Activated naive CD4-positive, alpha-beta T cell treated with anti-CD3 and anti-CD28 coated beads for 36 hours (primary cell): ENCODE measurements at places on chromosomes 4 and X.

GRCh38 chr4:88320780-88321373 is 36.5 kb upstream of the PPM1K start:
- peak; percentile 28 for DNase-seq

- DNase-seq = no peak
Observed at GRCh38 chr4:92847026-92847425, 543.3 kb downstream of the GRID2 start.

DNA sequence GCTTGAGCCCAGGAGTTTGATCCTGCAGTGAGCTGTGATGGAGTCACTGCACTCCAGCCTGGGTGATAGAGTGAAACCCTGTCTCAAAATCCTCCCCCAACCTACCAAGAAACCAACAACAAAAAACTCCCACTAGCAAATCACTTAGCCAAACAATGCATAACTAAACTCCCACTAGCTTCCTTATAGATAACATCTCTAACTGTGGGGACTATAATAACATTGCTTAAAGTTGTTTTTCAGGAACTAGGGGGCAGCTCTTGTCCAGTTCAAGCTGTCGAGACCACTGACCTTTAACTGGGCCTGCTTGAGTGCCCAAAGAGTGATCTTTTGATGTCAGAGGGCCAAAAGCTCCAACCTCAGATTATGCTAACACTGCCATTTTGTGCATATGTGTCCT is 81.7 kb downstream of the FREM3 start:
- no peak for DNase-seq

DNA sequence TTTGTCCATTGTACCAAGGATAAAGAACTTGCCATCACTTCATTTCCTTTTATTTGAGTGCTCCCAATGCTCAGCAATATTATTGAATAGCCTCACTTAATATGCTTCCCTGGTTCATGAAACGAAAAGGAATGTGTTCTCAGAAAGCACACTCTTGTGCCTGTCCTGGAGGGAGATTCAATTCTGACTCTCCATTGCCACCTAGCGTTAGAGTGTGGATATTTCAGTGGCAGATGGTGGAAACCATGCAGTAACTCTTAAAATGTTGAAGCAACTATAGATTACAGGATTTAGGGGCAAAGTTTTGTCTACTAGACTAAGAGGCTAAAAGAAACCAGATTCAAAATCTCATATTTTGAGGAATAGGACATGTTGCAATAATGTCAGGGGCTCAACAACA is 36.0 kb downstream of the GAB3 start:
- DNase-seq = peak; percentile 63

GRCh38 chrX:65900850-65901844 is 138.7 kb downstream of the VSIG4 start:
- DNase-seq = no peak

- no peak for DNase-seq
Observed at GRCh38 chr4:14428125-14428524, 574.2 kb upstream of the CPEB2 start.

DNA sequence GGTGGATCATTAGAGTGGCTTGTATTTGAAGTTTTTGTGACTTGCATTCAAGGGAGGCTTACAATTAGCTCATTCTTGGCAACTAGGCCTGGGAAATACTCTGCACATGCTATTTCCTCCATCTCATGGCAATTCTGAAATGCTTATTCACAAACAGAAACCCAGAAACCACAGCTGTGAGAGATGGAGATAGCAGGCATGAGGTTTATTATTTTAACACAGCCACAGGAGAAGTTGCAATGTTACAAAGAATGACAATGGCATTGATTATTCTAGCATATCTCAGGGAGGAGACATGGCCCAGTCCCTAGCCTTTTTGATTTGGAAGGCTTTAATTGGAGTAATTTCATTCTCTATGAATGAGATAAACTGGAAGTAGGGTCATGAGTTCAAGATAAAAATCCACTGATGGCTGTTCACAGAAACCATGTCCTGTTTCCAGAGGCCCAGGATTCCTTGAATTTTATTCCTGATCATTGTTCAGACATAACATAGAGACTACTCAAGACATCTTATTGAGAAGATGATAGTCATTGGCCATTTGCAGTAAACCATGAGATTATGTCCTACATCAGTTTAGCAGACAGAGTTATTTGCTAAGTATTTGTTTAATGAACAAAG is 123.9 kb downstream of the MID1 start:
- no peak for DNase-seq

GRCh38 chr4:170428929-170429328 is 339.2 kb upstream of the AADAT start:
- no peak for DNase-seq

- DNase-seq = no peak
Observed at GRCh38 chr4:71222661-71223060, 116.2 kb upstream of the SLC4A4 start.

DNA sequence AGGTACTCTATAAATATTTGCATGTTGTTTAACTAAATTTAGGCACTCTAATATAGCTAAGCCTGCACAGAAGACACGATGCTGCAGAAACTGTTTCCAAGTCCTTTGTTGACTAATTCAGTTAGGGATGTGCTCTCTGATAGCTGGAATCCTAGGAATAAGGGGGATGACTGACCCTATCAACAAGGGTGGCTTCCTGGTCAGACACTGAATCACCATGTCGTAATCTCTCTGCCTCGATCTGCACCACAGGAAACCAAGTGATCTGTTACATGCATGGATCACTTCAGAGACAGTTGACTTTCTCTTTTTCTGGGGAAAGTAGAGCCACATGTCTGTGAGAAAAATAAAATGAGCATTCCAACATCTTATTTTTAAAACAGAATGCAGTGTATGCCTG is 169.1 kb downstream of the GUCY2F start:
- DNase-seq = no peak

- no peak for DNase-seq
Observed at GRCh38 chr4:78768452-78769180, 7.5 kb upstream of the BMP2K start.

- DNase-seq = no peak
Observed at GRCh38 chr4:83658806-83659205, 122.9 kb downstream of the GPAT3 start.

- DNase-seq = no peak
Observed at GRCh38 chr4:118867311-118868067, 21.2 kb upstream of the SYNPO2 start.

DNA sequence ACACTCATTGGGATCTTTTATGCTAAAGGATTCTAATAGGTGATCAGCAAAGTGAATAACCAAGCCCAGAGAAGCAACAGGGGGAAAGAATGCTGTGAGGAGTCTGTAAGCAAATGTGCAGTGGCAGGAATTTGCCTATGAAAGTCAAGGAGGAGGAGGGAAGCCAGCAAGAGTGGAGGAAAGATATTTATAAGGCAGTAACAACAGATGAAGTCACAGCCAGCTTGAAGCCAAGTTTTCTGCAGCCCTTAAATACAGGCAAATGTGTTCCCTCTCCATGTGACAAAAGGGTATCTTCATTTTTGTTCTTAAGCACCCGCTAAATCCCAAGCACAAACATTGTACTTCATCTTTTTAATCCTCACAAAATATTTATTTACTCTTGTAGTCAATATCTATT is 275.0 kb upstream of the CLNK start:
- DNase-seq = no peak

GRCh38 chr4:8912506-8912905 is 40.9 kb upstream of the HMX1 start:
- no peak for DNase-seq

- no peak for DNase-seq
Observed at GRCh38 chr4:155474758-155475157, 98.0 kb upstream of the MAP9 start.

- DNase-seq = no peak
Observed at GRCh38 chr4:1794809-1795298, 1.8 kb downstream of the FGFR3 start.

GRCh38 chr4:122450847-122451246 is 5.7 kb downstream of the IL2 start:
- DNase-seq = peak; percentile 59
